GM23248 (cell line): ENCODE measurements at places on chromosomes 1 and 21. TPM values are rescaled to one million over a fixed set of nuclear protein-coding genes. Genes with fewer than 3 reads are reported as not detected.

The PARS2 gene
- total RNA-seq = 3.0 and 5.0 TPM in 2 replicates

The ALG14 gene
- total RNA-seq = 1.8 and 13.0 TPM in 2 replicates

The SMIM11 gene
- 15.5 and 18.3 TPM in 2 replicates for total RNA-seq

The HSD3B2 gene
- total RNA-seq = not detected in 2 replicates

The OR2L8 gene
- not detected in 2 replicates for total RNA-seq

The GJB5 gene
- total RNA-seq = not detected in 2 replicates

The FAM167B gene
- total RNA-seq = 3.0 and 4.2 TPM in 2 replicates

The ETNK2 gene
- total RNA-seq = 4.2 and 6.1 TPM in 2 replicates

The CD244 gene
- total RNA-seq = not detected in 2 replicates
